ENCODE measurements at places on chromosomes 1 and 21.
A peak's percentile ranks its signal among the peaks of the same experiment; 100 is the strongest.

DNA sequence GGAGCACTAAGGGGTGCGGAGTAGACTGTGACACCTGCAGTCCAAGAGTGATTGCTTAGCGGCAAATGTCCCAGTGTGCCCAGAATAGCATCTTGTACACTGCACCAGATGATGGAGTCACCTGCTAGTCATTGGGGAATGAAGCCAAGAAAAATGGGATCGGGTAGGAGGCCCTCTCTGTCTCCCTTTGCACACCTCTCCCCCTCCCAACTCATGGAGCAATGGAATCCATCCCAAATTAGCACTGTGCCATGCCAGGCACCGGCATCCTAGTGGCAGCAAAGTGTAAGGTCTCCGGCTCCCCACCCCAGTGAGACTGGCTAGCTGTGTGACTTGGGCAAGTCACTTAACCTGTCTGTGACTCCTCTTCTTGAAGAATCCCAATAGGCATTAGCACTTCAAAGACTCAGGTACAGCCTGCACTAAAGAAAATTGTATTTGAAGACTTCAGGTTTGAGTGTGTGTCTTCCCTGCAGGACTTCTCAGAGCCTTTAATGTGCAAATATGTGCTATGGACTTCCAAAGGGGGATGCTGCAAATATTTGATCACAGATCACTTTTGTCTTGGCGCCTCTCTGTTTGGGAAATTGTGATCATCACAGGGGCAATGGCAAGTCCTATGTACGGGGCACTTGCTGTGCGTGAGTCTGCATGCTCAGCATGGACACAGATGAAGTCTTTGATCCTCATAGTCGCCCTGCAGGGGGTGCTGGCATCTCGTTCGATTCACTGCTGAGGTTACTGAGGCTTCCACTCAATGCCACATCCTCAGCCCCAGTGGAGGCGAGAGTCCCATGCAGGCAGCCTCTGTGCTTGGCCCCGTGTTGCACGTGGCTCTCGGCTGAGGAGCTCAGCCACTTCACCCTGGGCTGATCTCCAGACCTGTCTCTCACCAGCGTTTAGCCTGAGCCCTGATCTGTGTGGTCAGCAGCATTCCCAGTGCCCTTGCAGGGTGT lies 272.9 kb upstream of the C1orf174 start:
- peak; percentile 27 for DNase-seq

GRCh38 chr1:26280333-26281042 lies 602 bp downstream of the SH3BGRL3 start:
- no peak for DNase-seq

DNA sequence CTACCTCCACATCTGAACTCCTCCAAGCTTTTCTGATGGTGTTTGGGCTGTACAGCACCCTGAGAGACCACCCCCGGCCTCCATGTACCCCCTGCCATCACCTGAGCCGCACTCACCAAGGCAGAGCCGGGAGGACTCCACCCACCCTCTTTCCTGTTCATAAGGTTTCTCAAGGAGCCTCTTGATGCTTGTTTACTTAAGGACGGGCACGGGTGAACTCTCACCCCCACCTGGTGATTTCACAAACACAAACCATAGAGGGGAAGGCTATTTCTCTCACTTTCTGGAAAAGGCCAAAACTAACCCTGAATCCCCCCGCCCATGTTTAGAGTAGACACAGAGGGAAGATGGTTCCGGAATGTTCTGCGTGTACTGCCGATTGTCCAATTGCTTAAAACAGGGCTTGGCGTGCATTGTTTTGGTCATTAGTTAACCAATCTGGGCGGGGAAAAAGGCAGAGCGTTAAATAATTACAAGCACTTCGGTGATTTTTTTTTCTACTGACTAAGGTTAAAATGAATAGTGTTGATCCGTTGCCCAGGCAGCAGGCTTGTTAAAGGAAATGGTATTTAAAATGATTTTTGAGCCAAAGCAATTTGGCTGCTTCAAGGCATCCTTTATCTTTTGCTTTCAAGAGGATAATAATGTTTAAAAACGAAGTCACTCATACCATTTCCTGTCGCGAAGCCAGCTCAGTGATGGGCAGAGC lies 279.8 kb upstream of the VAMP3 start:
- no peak for DNase-seq

GRCh38 chr1:81635816-81636215 lies 164.9 kb upstream of the ADGRL2 start:
- no peak for DNase-seq

DNA sequence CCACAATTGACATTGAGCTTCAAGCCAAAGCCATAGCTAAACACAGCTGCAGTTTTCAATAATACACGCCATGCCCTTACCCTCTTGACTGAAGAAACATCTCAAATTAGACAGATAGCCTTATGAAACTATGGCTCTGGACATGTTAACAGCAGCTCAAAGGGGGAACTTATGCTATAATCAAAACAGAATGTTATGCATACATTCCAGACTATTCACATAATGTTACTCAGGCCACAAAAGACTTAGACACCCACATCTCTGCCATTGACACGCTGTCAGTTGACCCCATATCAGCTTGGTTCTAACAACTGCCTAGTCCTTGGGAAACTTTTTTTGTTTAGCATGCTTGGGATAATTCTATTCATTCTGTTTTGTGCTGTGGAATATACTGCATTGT lies 2.3 kb upstream of the NENF start:
- DNase-seq = no peak

DNA sequence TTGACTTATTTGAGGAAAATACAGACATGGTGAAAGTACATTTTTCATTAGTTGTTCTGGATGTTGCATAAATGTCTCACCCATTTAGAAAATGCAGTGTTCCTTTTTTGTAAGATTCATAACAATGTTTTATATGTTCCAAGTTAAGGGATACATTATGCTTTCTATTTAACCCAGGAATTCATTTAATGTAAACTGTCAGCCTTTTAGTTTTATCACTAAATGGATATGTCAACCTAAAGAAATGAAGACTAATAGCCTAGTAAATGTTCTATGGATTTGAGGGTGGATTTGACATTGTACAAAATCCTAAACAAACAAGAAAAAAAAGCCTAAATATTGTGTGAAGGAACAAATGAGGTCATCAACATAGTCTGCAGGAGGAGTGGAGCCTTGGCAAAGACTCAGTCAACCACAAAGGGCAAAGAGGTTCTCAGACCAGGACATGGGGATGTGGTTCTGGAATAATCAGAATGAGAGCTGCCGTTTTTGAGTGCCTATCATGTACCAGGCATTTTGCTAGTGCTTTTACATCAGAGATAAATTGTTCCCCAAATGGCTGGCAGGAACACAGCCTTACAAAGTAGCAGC lies 8.8 kb upstream of the INSL5 start:
- DNase-seq = no peak

GRCh38 chr1:20137604-20138003 lies 1.5 kb upstream of the PLA2G2F start:
- no peak for DNase-seq

GRCh38 chr1:40032240-40032891 lies 8.2 kb upstream of the CAP1 start:
- peak; percentile 42 for DNase-seq

- DNase-seq = no peak
Measured at GRCh38 chr1:24989082-24989481, 59.0 kb upstream of the RUNX3 start.

- DNase-seq = no peak
Measured at GRCh38 chr1:246680190-246680589, 44.0 kb upstream of the SCCPDH start.
